ENCODE measurements at places on chromosomes 16 and 17.
A peak's percentile ranks its signal among the peaks of the same experiment; 100 is the strongest.

- DNase-seq, result peak; percentile 66
Observed at GRCh38 chr16:74667255-74667700, 601 bp upstream of the RFWD3 start.

DNA sequence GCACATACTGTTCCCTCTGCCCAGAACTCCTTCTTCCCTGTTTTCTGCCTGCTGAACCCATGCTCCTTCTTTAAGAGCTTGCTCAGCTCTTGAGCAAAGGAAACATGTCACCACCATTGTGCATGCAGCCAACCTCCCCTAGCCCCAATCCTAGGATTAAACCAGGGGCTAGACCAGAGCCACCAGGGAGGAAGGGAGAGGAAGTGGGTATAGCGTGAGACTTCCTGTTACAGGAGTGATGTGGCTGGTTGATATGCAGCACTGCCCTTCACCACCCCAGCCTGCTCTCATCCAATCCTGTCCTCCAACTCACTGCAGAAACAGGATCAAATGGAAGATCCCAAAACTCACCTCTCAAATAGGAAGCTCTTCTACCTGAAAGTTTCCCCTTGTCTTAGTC lies 67.1 kb upstream of the CDH5 start:
- DNase-seq, result no peak

DNA sequence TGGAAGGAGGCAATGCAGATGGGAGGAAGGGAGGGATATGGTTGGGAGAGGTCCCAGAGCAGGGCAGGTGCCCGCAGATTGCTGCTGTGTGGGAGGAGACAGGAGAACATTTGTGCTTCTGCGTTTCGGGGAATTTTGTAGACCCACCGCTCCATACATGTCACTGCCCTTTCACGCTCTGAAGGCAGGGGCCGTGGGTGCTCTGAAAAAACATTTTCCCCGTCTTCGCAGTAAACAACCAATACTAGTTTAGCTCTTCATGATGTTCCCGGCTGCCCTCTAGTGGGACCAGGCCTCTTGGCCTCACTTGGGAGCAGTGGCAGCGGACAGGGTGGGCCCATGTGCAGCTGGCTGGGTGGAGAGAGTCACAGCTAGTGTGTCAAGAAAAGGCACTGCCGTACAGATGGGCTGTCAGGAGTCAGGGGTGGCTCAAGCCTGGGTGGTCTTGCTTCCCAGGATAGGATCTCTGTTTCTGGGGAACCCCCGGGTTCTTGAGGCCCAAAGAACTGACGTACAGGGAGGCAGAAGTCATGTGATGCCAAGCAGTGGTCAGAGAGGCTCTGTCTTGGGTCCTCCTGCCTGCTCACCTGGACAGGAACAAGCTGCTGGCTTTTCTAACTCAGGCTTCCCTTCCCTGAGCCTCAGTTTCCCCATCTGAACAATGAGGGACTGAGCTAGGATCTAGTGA lies 46.5 kb upstream of the CPNE2 start:
- peak; percentile 78 for DNase-seq

GRCh38 chr17:5557485-5557884 lies 26.8 kb downstream of the NLRP1 start:
- peak; percentile 37 for DNase-seq

GRCh38 chr17:37024181-37024637 lies 75.5 kb downstream of the AATF start:
- no peak for DNase-seq

GRCh38 chr16:84826558-84826941 lies 6.8 kb downstream of the CRISPLD2 start:
- peak; percentile 87 for DNase-seq

GRCh38 chr17:30352240-30352814 lies 18.5 kb upstream of the TMIGD1 start:
- DNase-seq, result no peak

DNA sequence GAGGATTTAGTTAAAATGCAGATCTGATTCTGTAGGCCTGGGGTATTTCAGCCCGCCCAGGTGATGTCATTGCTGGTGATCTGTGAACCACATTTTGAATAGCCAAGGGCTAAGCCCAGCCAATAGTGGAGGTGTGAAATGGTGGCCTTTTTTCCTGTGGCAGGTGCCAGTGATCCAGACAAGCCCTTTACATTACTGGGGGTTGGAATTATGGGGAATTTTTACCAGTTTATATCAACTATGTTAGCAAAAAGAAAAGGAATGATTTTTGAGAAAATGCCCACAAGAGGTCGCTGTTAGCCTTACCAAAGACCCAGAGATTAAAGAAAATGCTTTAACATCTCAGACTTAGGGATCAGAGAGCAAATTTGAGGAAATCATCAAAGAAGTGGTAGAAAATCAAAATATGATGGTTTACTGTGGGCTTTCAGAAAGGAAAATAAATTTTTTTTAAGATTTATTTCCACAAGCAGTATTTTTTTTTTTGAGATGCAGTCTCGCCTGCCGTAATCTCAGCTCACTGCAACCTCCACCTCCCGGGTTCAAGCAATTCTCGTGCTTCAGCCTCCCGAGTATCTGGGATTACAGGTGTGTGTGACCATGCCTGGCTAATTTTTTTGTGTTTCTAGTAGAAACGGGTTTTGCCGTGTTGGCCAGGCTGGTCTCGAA lies 3.9 kb downstream of the VPS35L start:
- peak; percentile 88 for DNase-seq

DNA sequence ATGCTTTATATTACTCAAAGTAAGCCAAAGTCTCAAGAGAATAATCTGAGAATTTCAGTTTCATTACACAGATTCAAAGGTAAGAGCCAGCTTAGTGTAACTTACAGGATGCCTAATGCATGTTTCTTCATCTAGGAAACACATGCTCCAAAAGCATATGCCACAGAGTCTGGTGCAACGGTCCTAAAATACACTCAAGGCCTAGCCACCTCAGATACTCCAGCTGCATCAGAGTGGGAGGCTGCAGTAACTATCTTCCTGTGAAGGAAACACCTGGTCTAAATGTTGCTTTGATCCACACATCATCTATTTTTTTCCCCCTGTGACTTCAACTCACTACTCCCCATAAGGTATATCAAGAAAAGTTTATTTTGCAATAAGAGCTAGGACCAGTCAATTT lies 51.6 kb upstream of the CORO6 start:
- DNase-seq, result no peak

GRCh38 chr17:11282586-11282985 lies 41.6 kb downstream of the SHISA6 start:
- no peak for DNase-seq

DNA sequence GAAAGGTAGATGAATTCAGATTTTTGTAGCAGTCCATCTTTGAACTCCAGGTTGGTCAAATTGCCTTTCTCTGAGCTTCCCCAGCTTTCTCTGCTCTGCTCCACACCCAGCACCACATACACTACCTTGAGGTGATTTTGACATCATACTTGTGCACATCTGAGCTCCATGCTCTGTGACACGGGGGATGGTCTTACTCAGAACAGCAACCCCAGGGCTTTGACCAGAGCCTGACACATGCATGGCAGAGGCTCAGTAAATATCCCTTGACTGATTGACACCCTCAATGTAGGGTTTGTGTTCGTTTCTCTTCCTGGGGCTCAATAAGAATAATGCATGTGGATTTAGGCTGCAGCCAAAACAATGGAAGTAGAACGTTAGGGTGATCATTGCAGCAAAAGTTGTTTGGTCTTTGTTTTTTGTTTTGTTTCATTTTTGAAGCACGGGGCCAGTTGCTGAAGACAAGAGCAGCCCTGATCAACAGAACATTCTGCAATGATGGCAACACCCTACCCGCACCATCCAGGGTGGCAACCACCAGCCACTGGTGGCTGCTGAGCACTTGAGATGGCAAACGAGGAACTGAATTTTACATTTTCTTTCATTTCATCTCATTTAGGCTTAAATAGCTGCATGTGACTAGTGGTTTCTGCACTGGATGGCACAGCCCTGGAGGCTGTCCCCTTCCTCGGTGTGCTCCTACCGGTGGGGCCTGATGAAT lies 224.8 kb upstream of the TNRC6C start:
- DNase-seq, result no peak

DNA sequence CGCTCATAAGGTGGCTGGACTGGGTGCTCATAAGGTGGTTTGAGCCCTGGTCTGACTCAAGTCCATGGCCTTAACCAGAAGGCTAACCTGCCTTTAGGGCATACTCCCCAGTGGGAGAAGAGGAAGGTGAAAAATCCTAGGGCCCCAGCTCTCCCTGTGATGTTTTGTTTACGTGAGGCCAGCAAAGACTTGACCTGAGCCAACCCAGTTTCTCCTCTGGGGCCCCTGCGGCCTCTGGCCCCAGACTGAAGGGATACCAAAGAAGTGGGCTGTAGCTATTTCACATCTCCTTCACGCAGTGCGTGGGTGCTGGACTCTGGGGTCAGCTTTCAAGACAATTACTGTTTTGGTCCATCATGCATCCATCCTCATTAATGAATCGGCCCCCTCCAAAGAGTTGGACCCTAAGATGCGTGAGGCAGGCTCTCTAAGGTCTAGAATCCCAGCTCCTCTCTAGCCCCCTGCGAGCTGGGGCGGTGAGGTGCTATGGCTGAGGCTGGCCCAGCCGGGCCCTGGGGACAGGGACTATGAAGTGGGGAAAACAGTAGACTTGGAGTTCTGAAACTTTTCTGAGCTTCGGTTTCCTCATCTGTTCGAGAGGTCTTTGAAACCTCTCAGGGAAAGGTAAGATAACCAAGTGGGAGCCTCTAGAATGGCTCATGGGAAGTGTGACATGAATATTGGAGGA lies 1.5 kb downstream of the SH2B1 start:
- DNase-seq, result no peak

DNA sequence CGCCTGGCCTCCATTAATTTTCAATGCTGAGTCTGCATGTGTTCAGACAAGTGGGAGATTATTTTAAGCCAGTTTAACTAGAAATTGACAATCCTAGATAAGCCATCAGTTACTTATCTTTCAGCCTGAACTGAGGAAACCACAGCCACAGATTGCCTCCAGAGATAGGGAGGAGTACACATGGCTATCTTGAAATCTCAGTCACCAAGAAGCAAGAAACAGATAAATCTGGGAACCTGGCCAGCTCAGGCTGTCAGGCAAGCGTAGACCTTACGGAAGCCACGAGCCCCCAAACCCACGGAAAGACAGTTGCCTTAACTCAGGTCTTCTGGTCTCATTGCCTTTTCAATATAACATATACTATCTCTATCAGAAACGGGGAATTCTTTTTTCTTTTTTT lies 2.0 kb upstream of the GLG1 start:
- DNase-seq, result no peak

DNA sequence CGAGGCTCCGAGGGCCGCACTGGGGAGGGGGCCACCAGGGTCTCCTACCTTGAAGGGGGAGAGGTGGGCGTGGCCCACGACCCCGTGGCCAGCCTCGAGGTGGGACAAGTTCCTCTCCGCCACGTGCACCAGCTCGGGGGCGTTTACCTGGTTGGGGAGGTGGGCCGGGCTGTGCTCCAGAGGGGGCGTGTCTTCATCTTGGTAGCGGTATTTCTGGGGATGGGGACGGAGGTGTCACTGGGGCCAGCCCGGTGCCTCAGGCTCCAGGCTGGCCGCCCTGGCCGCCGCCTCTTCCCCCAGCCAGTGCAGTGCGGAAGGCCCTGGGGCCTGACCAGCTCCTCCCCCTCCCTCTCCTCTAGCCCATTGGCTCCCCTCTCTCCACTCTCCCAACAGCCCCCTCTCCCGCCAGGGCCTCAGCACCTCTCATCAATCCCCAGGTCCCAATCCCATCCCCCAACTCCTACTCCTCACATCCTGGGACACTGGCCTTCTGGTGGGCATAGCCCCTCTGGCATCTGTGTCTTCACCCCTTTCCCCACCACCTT lies 11.5 kb downstream of the DLG4 start:
- no peak for DNase-seq

DNA sequence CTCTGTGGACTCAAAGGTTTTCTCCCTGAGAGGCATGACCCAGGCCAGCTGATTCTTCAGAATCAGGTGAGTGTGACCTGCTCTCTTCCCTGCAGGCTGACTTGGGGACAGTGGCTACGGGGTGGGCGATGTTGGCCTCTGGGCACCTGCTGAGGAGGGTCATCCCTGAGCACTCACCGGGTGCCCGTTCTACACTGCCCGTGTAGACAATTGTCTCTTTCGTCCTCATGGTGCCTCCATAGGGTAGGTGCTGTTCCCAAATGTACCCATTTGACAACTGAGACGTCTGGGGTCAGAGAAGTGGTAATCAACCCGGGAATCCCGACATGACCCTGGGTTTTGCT lies 74.8 kb downstream of the GOSR1 start:
- DNase-seq, result no peak

DNA sequence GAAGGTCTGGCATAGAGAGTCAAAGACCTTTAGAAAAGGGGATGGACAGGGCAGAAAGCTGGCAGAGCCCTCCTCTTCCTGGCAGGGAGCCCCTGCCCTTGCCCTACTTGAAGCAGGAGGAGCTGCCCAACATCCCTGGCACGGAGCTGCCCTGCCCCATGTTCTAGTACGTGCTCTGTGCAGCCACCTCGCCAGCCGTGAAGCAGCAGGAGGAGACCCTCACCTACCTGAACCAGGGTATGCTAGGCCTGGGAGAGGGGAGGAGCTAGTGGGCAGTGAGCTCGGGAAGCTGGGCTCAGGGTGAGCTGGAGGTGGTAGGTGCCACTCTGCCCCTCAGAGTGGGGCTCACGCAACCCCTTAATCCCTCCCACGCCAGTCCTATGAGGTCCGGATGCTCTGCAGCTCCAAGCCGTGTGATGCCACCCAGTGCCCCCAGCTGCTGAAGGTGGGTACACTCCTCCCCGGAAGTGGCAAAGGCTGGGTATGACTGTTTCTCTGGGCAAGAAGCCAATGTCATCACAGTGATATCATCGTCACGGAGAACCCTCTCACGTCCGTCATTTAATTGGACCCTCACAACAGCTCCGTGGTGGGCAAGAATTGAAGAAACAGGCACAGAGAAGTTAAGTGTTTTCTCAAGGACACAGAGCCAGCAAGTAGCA lies 12.7 kb upstream of the STAC2 start:
- peak; percentile 28 for DNase-seq

GRCh38 chr17:6233856-6234255 lies 163.7 kb downstream of the WSCD1 start:
- DNase-seq, result no peak

DNA sequence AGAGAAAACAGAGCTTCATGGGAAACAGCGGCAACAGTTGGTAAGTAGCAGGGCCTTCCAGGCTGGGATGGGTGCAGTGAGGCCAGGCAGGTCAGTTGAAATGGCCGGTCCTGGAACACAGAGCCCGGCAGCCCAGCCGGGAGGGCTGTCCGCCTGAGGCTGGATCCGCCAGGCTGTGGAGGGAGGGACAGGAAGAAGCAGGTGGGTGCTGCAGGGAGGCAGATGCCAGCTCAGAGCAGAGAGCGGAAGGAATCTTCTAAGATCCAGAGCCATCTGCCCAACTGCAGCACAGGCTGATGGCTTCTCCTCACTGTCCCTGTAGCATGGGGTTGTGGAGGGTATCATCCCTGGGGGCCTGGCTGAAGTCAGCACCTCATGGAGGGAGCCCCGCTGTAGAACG lies 599 bp downstream of the RNF112 start:
- DNase-seq, result no peak

DNA sequence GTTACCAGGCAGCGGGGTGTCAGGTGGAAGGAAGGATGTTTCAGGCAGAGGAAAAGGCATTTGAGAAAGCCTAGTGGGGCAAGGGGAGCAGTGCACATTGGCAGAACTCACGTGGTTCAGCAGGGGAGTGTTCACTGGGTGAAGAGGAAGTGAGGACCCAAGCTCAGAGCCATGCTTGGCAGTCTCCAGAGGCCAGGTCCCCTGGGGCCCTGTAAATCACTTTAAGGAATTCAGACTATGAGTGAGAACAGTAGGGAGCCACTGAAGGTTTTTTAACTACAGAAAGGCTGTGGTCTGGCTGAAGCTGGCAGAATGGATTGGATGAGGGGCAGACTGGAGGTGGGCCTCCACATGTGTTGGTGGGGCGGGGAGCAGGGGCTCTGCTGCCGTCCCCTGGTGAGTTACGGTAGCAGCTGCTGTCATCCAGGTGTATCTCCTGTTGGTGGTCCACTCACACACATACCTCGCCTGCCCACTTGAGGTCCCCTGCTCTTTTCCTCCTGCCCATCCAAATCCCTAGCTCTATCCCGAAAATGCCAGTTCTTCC lies 5.1 kb downstream of the CLEC16A start:
- no peak for DNase-seq
